ENCODE measurements at places on chromosomes 13 and 19.

DNA sequence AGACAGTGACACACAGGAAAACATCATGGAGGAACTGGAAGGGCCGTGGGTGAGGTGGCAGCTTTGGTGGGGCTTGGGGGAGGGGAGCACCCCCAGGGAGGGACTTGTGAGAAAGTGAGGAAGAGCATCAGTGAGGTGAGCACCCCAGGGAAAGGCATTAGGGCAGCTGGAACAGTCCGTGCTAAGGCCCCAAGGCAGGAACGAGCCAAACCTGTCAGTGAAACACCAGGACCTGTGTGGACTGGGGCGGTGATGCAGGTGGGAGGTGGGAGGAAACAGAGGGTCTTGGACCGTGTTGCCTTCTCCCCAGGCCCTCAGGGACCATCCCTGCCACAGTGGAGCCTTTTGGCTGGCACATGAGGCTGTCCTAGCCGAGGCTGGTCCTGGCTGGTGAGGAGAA lies 17.3 kb upstream of the SLC7A10 start:
- DNase-seq: no peak

DNA sequence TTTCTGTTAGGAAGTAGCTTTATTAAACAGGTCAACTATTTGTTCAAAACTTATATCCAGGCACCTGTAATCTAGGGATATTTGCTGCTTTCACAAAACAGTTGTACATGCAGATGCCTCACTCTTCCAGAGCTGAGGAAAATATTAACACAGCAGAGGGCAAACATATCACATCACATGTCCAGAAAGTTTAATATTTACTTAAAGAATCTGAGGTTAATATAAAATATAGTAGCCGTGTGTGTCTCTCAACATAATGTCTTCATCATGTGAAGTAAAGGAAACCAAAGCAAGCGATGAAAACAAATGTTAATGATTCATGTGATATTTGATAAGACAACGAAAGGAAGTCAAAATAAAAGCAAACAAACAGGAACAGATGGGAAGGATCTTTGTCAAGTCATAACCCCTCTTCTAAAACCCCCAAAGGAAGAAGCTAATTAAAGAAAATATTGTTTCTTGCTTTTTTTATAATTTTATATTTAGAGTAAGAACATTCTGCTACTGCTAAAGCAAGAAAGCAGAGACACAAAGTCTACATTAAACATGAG lies 418.8 kb downstream of the DACH1 start:
- no peak for DNase-seq

DNA sequence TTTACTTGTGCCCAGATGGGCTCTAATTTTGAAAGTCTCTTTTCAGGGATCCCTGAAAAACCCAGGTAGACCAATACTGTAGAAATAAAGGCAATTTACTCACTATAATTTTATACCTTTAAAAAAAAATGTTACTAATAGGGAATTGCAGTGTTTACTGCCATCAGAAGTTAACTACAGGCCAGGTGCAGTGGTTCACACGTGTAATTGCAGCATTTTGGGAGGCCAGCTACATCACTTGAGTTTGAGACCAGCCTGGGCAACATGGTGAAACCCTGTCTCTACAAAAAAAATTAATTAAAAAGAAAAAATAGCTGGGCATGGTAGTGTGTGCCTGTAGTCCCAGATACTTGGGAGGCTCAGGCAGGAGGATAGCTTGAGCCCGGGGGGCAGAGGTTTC lies 10.2 kb downstream of the USP12 start:
- DNase-seq: no peak

DNA sequence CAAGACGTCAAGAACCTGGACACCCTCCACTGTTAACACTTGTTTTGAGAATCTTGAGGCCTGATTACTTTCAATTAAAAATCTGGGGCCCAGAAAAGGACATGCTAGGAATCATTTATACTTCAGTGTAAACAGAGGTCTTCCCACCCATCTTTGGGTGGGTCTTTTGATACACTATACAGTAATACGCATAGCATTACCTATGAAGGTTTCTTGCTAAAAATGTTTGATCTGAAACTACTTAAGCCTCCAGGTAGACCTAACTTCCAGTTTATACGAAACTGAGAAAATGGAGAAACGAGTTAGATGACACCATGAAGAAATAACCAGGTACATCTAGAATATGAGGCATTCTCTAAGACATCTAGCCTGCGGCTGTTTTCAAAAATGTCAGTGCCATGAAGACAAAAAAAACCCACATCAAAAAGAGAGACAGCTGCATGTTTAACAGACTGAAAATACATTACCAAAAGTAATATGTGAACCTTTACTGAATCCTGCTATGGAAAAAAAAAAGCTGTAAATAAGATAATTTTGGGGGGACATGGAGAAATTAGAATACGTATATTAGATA lies 36.6 kb downstream of the TGDS start:
- no peak for DNase-seq

GRCh38 chr19:31110336-31110735 lies 238.9 kb downstream of the TSHZ3 start:
- DNase-seq: peak; percentile 29

GRCh38 chr13:103839460-103839859 lies 773.2 kb upstream of the SLC10A2 start:
- no peak for DNase-seq

DNA sequence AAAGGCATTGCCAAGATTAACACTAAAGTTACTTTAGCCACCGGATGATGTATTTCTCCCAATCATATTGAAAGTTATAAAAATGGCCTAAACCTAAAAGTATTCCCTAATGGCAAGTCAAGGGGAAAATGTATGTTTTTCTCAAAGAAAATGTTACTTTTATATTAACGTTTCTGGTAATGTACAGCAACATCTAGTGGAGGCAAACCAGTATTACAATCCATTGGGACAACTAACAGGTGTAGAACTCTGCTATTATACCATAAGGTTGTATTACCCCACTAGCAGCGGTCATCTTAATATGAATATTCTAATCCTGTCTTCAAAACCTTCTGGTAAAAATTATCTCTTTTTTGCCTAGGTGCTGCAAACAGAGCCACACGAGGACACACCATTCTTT lies 69.2 kb downstream of the ZNF100 start:
- DNase-seq: no peak

DNA sequence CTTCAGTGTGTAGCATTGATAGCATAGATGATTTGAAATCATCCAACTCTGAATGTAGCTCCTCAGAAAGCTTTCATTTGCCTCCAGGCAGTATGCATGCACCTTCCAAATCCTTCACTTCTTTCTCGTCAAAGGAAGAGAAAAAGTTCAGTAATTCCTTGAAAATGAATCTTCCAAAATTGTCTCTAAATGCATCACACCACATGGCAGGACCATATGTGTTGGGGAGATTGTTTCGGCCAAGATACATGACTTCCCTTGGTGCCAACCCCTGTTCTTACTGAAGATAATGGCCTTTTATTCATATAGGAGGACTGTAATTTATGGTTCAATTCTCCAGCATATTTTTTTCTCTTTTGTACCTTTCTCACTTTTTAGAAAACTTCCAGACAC lies 315.6 kb upstream of the SPRY2 start:
- DNase-seq: no peak

DNA sequence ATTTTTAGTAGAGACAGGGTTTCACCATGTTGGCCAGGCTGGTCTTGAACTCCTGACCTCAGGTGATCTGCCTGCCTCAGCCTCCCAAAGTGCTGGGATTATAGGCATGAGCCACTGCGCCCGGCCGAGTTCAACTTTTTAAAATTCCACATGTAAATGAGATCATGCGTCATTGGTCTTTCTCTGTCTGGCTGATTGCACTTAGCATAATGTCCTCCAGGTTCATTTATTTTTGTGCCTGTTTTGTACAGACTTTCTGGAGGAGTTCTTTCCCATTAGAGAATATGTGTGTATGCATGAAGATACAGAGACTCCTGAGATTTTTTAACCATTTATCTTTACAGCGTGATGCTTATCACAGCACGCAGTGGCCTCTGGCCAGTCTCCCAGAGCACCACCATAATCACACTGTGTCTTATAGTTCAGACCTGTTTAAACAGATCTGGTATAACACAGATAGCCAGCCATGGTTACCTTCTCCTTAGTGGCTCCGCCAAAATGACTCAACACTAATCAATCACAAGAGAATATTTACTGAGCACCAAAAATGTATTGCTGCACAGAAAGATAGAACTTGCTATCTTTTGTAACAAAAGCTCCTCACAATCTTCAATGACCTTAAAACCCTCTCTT lies 11.4 kb upstream of the STARD13 start:
- no peak for DNase-seq

DNA sequence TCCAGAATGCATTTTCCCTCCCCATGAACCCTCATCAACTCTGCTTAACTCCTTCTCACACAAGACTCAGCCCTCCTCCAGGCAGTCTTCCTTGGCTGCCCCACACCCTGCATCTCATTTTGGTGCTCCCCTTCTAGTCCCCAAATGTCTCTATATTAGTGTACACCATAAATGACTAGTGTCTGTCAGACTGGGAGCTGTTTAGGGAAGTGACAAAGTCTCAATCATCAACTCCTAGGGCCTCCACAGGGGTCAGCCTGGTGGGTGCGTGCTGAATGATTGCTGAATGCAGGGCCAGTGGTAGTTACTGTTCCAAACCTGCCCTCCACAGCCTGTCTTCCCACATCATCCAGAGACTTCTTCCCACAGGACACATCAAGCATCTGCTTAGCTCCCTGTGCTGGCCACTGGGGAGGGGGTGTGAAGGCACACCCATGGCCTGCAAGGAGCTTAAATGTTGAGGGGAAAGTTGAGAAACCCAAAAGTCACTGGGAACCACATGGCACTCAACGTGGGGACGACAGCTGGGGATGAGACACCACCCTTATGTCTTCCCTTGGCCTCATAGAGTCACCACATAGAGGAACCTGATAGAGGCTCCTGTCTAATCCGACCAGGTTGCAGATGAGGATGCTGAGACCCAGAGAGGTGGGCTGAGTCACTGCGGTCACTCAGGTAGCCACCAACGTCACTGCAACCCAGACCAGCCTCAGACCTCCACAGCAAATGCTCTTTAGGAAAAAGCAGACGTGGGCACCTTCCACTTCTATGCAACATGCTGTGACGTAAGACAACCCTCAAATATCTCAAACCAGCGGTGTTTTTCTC lies 79.3 kb upstream of the TM9SF2 start:
- no peak for DNase-seq

DNA sequence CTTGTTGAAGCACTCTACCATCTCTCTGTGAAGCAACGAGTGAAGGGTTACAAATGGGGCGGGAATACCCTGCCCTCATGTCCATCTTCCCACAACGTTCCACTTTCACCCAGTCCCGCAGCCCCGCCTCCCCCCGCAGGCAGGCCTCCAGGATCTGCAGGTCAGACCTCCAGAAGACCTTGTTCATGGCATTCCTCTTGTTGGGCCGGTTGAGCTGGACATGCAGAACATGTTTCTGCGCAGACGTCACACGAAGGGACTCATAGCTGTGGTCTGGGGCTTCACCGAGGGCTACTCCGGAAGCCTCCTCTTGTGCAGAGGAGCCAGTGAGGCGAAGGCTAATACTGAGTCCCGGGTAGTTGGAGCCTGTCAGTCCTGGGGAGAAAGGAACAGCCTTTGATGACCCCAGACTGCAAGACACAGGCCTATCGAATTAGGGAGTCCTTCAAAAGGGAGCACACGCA lies 420 bp downstream of the ECH1 start:
- peak; percentile 76 for DNase-seq

DNA sequence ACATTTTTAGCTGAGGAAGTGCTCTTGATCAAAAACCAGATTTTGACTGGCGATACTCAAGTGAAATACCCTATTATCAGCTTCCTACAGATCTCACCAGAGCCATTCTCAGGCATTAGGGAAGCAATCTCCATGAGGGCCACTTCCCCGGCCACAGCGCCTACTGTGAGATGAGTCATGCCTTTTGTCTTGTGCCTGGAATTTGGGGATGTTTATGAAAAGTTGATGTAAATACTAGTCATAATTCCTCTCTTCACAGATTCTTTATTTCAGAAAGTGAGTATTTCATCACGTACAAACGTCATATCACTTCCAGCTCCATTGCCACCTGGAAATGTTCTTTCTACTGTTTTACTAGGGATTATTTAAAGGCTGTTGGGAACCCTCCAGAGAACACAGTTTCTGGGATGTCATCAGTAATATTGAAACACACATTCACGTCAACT lies 25.3 kb upstream of the SLC46A3 start:
- DNase-seq: no peak

- DNase-seq: no peak
Observed at GRCh38 chr19:44635581-44636438, 7.9 kb upstream of the PVR start.

DNA sequence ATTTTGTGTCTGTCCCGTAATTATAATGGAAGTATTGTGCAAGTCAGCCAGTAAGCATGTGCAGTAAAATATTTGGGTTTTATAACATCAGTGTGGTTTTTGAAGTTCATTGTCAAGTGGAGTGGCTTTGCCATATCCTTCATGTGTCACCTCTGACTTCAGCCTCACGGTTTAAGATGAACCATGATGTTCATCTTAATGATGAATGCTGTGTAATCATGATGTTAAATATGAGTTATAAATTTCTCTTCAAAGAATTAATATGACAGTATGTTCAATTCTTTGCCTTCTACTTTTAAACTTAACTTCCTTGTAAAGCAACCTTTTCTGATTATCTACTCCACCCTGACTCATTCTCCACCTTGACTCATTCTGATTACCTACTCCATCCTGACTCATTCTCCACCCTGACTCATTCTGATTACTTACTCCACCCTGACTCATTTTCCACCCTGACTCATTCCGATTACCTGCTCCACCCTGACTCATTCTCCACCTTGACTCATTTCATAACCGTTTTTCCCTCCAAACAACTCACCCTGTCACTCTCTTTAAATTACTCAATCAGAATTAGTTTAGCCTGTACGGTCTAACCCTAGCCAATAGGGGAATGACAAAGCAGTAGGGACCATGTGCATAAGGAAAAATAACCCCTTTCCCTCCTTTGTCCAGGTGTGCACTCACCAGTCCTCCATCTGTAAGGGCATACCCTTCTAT lies 50.3 kb upstream of the ANKRD10 start:
- DNase-seq: no peak

DNA sequence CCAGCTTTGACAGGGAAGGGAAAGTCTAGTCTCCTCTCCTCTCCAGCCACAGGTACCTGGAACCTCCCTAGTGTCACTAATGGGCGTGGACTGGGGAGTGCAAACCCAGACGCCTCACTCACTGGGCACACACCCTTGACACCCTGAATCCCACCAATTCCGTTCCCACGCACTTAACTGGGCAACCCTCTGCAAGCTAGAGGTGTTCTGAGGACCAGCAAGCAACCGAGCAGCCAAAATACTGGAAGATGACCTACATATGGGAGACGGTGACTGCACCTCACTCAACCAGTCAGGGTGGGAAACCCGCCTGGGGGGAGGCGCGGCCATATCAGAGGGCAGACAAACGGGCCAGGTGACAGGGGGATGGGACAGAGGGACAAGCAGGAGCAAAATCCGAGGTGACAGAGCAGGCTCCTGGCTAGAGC lies 991 bp downstream of the ABHD17A start:
- no peak for DNase-seq

DNA sequence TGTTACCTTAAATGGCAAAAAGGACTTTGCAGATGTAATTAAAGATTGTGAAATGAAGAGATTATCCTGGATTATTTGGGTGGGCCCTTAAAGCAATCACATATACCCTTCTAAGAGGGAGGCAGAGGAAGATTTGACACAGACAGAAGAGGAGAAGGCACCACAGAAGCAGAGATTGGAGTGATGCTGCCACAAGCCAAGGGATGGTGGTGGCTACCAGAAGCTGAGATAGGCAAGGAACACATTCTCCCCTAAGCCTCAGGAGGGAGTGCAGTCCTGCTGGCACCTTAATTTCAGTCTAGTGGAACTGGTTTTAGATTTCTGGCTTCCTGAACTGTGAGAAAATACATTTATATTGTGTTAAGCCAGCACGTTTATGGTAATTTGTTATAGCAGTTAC lies 24.2 kb downstream of the DEDD2 start:
- DNase-seq: no peak

GRCh38 chr13:83221256-83221655 lies 661.0 kb downstream of the SLITRK1 start:
- no peak for DNase-seq
